ENCODE measurements at places on chromosomes 6 and 20.

- peak; percentile 8 for DNase-seq
Measured at GRCh38 chr20:4836935-4837334, 115.2 kb downstream of the PRND start.

DNA sequence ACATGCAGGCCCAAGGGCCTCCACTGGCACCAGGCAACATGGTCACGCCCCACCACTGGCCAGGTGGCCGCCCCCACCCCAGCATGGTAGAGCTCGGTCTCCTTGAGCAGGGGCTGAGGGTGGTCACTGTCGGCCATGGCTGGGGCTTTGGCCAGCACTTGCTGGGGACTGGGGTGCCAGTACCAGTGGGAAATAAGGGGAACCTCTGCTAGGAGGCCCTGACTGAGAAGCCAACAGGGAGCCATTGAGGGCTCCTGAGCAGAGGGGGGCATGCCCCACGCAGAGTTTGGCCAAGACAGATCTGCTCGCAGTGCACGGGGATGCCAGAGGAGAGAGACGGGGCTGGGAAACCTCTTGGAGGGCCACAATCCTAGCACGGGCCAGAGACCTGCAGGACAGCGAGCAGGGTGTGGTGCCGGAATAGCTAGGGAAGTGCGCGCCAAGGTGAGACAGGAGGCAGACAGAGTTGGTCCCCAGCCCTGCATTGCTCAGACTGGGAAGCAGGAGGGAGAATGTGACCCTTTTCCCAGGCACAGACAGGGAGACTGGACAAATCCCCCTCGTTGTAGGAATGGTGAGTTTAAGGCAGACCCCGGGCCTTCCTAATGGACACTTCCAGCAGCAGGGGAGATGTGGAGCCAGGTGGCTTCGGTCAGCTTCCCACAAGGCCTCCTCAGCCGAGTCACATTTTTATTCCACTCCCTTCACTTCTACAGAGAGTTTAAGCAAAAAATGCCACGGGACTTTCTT lies 179.0 kb upstream of the CST7 start:
- peak; percentile 7 for DNase-seq

- DNase-seq: no peak
Measured at GRCh38 chr6:36119209-36119608, 11.1 kb upstream of the MAPK13 start.

- no peak for DNase-seq
Measured at GRCh38 chr6:99836471-99836870, 157.6 kb downstream of the MCHR2 start.

- no peak for DNase-seq
Measured at GRCh38 chr6:46062312-46062711, 46.7 kb upstream of the CLIC5 start.

DNA sequence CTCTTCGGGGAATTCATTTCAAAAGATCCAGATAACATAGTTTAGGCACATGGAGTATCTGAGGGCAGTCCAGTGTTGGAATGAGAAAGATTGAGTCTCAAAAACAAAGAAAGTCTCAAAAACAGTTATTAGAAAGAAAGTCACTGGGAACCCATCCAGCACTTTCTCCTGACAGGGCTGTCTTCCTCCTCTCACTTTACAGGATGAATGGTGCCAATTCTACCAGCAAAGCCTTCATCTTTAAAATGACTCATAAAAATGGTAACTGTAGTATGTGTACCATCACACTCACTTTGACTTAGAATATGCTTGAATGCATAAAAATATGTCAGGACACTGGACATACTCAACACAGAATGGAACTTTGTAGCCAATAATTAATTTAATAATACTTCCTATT lies 71.3 kb downstream of the SLC22A3 start:
- no peak for DNase-seq

- DNase-seq: no peak
Measured at GRCh38 chr6:134822920-134823709, 126.8 kb downstream of the ALDH8A1 start.

DNA sequence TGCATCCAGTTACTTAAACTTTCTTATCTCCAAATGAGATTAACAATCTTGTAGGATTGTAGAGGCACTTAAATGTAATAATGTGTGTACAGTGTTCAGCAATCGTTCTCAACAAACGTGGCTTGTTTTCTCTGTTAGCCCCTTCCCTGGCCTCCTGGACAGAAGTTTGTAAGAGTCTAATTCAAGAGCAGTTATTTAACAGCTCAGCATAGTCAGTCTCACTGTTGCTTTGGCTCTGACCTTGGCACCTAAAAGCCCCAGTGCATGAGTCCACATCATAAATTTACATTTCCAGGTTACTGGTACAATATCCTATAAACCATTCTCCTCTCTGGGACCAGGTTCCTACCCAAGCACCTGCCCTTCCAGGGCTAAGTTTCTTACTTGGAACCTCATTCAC lies 11.5 kb upstream of the PHF3 start:
- DNase-seq: no peak

GRCh38 chr6:99819853-99820252 lies 174.2 kb downstream of the MCHR2 start:
- no peak for DNase-seq

GRCh38 chr6:166933396-166933795 lies 23.0 kb downstream of the RNASET2 start:
- no peak for DNase-seq

All from stimulated activated CD8-positive, alpha-beta memory T cell treated with anti-CD3 and anti-CD28 coated beads, Interleukin-4, amount 100 ng/mL, for 48 hours (primary cell).